Stimulated activated CD4-positive, alpha-beta T cell treated with anti-CD3 and anti-CD28 coated beads, Interleukin-2, amount 100 ng/mL, for 4 hours (primary cell): ENCODE measurements at places on chromosomes 12 and 14.

- DNase-seq: no peak
These were observed 55.4 kb downstream of the ASCL1 start for GRCh38 chr12:103012884-103013283.

DNA sequence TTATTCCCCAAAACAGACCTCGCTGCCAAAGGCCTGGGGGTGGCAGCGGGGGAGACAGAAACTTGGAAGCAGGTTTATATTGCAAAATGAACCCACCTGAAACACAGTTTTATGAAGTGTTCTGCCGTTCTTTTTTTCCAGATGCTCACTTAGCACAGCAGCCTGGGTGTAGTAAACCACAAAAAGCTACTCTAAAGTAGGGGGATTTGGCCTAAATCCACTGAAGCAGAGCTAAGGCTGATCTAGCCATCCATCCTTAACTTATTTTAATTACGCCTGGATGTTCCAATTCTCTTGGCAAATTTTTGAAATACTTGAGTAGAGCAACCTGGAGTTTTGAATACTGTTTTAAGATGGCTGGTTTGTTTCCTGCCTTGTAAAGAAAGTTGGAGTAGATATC, 121.2 kb downstream of the GPR135 start:
- no peak for DNase-seq

DNA sequence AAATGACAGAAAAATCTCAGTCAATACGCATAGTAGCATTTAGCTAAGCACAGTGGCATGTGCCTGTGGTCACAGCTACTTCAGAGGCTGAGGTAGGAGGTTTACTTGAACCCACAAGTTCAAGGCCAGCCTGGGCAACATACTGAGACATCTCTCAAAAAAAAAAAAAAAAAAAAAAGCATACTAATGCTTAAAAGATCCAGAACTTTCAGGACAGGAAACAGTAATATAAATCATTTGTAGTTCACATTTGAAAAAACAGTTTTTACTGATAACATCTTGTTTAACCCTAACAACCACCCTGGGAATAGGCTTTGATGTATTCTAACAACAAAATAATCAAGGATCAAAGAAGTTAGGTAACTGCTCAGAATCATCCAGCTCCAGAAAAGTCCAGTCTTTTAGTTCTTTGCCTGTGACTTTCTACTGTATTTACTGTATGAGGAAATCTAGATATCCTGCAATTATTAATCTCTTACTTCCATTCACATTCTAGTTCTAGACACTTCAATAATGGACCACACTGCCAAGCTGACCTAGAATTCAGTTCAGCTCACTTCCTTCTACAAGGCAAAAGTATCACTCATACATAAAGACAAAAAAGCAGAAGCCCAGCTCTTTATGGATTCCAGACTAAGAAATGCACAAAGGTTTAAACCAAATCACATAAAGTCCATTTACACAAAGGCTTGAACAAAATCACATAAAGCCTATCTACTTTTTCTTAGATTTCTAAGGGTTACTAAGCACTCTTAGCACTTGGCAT, 28.5 kb downstream of the PAWR start:
- no peak for DNase-seq

- DNase-seq: no peak
These were observed 245.3 kb downstream of the ZFP36L1 start for GRCh38 chr14:68547305-68548193.

- DNase-seq: no peak
These were observed 186.0 kb upstream of the HMGA2 start for GRCh38 chr12:65638324-65638723.

DNA sequence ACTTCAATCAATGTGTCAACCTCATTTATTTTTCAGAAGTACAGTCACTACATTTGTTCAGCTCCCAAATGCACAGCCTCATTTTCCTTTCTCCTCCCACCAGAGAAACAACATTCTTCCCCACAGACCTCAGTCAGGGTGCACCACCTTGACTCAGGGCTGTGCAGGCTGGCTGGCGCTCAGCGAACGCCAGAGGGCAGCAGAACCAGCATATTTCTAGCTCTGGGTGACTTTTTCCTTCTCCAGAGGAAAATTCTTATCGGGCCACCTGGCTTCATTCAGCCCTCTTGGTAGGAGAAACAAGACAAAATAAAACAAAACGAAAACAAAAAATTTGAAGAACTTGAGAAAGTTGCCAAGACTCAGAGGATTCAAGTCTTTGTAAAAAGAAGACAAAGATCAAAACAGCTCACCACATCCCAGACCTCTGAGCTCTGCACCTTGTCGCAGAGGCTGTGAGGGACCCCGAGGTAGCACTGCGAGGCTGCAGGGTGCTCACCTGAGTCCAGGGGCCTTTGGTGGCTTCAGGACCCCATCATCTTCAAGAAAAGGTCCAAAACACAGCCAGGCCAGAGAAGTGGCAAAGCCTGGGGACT, 33.7 kb downstream of the PAH start:
- no peak for DNase-seq

DNA sequence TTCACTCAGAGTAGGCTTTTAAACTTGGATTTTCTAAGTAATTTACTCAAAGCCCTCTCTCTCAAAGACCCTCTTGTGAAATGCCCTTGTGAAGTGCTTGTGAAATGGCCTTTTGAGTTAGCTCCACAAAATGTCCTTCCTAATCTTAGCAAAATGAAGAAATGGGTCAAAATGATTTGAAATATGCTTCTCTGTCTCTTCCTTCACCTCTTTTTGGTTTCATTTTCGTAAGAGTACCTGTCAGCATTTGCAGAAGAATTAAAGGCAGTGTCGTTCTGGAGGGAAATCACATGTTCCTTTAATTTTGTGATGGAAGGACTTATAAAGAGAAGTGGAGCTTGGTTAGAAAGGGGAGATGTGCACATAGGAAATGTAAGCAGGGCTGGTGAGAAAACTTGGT, 93.7 kb downstream of the HMGA2 start:
- no peak for DNase-seq

GRCh38 chr12:2547273-2548044, 247.3 kb upstream of the FKBP4 start:
- no peak for DNase-seq

DNA sequence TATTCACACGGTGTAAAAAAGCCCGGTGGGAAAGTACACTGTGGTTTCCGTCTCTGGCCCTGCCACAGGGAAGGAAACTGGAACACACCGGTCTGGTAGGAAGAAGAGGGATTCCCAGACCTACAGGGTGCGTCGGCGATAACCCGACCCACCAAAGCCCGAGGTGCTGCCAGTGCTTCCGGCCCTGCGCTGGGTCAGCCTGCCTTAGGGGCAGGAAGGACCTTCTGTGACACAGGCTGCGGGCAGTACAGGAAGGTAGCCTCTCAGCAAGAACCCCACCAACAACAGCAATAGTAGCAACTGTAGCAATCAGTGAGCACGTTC, 169.5 kb upstream of the FKBP4 start:
- DNase-seq: no peak

DNA sequence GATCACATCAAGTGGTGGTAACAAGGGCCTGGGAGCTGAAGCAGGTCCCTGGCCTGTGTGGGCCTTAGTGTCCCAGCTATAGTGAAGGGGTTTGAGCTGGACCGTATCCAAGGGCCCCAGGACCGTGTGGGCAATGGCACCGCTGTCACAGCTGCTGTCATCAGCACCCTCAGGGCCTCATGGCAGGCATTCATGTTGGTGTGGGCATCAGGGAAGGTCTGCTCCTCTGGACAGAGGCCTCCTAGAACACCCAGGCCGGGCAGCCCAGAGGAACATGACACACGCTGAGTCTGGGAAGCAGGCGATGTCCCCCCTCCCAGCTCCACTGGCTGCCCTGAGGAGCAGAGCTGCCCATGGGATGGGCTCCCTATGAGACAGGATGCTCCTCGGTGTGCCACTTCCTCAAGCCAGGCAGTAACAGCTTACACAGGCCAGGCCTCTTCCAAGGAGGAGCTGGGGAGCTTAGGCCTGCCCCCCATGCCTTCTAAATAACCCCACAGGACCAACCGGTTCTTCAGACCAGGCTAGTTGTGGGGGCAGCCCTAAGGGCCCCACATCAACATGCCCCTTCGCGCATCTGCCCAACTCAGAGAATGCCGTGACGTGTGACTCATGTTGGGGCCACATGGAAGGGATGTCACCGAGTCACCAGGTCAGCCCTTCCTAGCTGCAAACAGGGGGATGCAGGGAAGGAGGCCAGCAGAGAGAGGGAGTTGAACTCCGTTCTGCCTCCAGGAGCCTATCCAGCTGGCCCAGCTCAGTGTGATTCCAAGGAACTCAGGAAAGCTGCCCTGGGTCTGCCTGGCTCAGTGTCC, 80.4 kb downstream of the PITPNM2 start:
- DNase-seq: no peak

- no peak for DNase-seq
These were observed 341.2 kb downstream of the NPAS3 start for GRCh38 chr14:33279865-33280264.

DNA sequence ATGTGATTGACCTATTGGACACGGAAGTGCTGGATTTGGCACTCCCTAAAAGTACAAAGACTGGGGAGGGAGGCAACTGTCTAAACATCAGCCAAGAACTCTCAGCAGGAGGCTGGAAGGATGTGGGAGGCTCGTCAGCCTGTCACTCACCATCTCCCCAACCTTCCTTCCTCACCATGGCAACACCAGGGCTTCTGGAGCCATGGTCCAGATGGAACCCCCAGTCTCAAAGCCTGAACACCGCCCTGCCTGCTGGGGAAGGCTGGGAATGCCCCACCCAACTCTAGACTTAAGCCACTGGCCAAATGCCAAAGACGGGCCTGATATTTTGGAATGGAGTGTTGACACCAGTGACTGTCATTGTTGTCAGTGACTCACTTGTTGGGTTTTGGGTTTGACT, 55.3 kb downstream of the GALNT16 start:
- no peak for DNase-seq

GRCh38 chr14:34883954-34884353, 8.8 kb upstream of the BAZ1A start:
- DNase-seq: no peak

- DNase-seq: no peak
These were observed 20.0 kb downstream of the BEGAIN start for GRCh38 chr14:100567009-100567876.

DNA sequence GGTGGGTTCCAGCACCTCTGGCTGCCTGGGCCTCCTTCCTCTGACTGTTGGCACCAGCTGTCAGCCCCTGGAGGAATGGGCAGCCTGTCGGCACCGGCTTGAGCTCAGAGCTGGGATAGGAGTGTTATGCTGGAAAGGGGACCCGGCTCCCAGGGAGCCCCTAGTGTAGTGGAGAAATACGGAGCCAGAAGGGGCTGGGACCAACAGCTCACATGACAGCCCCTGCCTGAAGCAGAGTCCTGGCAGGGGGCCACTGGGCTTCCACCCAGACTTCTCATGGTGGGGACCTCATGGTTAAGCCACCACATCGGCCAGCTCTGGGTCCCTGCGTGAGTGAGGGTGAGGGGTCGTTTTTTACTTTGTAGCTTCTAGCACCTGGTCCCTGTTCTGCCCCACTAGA, 174.5 kb downstream of the TSPAN9 start:
- DNase-seq: no peak

DNA sequence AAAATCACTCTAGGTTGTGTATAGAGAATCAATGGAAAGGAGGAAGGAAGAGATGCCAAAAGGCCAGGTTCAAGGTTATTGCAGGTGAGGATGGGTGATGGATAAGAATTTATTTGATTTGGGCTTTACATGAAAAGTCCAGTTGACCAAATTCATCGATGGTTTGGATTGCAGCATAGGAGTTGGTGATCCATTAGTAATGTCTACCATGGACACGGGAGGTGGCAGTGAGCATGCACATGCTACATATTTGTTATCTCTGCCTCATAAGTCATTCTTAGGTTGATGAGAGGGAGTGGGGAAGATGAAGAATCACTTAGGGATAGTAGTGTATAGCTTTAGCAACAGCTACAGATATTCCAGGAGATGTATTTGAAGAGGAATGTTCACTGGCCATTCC, 211.4 kb downstream of the PHETA1 start:
- DNase-seq: no peak

DNA sequence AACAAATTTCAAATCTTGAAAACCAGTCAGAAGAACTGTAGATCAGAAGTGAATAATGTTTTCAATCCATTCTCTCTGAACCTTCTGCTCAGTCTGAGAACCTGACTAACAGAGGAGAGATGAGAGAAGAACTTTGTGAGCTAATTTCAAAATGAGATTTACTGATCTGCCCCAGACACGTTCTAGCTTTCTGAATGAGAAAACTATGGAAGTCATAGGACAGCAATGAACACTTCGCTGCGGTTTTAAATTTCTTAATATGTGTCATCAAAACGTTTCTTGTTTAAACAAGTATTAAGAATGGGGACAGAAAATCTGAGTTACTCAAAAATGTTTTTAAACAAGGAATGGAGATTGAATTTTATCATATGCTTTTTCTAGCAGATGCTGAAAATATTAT, 66.6 kb upstream of the FAR2 start:
- DNase-seq: no peak

- DNase-seq: no peak
These were observed 24.7 kb upstream of the CSRNP2 start for GRCh38 chr12:51108136-51108535.

- DNase-seq: no peak
These were observed 2.6 kb upstream of the C12orf76 start for GRCh38 chr12:110050927-110051326.

DNA sequence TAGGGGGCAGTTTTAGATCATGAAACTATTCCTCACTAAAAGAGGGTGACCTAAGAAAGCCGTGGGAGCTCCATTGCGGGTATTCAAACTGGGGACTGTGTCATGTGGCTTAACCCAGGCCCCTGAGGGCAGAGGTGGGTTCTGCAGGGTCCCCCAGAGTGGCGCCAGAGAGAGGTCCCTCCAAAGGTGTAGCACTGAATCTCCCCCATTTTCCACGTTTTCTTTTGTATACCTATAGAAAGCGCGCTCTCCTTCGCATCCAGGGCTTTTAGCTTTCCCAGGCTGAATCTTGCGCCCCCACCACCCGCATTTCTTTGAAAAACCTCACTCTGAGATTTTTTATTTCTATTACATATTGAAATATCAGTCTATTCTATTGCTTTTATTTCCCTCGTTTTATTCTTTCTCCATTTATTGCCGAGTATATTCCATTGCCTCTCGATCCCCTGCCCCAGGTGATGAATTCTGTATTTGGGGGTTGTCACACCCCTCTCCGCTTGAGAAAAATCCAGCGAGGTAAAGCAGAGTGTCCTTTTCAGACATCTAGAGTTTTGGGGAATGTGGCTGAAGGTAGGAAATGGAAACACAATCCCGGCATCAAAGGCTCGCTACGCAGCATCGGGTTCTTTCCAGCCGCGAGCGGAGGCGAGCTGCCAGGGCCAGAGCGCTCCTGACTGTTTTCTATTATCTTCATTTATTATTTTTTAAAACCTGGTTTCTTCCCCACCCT, 870 bp upstream of the HOXC13 start:
- DNase-seq: no peak

- DNase-seq: no peak
These were observed 755.4 kb upstream of the MDGA2 start for GRCh38 chr14:48430805-48431204.

DNA sequence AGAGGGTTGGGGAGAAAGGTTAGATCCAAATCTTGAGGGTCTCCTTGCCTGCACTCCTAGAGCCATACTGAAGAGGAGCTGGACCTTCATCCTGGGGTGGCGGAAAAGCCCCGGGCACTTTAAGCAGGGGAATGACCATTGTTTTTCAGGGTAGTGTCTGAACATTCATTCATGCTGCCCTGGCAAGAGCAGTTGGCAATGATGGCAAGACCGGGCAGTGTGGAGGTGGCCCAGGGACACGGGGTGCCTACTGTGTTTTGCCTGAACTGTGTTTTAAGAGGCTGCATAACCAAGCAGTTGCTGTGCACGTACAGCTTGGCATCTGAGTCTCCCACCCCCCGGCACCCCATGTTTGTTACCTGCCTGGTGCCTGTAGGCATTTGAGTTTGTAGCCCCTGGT, 14.7 kb downstream of the TPCN1 start:
- no peak for DNase-seq

GRCh38 chr14:95575840-95576473, 41.1 kb downstream of the GLRX5 start:
- DNase-seq: no peak
